SJSA1 (cell line): ENCODE measurements at places on chromosomes 11 and 22. TPM values are rescaled to one million over a fixed set of nuclear protein-coding genes. Genes with fewer than 3 reads are reported as not detected.

DNA sequence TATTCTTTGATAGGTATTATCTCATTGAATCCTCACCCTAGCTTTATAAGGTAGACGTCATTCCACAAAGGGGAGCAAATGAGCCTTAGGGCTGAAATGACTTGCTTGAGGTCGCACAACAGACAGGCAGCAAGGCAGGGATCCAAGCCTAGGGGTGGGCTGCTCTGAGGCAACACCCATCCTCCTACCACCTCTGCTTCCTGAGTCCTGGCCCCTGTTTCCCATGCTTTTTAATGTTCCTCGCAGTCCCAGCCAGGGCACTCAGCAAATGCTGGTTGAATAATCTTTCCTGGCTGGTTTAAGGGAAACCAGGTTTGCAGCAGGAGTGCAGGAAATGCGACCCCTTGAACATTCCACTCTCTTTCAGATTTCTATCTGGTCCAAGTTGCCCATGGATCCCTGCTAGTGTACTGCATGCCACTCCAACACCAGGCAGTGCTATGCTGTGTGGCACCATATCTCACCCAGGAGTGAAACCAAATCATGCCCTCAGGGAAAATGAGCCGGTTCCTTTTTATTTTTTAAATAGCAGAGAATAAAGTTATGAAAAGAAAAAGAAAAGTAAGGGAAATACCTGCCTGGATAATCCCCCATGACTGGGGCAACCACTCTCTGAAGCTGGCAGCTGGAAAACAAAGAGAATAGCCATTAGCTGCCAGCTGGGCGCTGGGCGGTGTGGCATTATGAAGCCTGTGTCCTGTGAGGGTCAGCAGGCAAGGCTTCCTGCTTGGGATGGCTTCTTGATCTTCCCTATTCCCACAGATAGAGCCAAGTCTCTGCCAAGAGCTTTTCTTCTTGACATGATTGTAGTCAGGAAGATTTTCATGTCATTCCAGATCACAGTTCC, 21.8 kb downstream of the MICAL2 start:
- no peak for DNase-seq

Gene PLEKHB1
- total RNA-seq = not detected in 2 replicates

Gene HBE1
- total RNA-seq = not detected in 2 replicates

Gene MMP20
- total RNA-seq = not detected in 2 replicates

DNA sequence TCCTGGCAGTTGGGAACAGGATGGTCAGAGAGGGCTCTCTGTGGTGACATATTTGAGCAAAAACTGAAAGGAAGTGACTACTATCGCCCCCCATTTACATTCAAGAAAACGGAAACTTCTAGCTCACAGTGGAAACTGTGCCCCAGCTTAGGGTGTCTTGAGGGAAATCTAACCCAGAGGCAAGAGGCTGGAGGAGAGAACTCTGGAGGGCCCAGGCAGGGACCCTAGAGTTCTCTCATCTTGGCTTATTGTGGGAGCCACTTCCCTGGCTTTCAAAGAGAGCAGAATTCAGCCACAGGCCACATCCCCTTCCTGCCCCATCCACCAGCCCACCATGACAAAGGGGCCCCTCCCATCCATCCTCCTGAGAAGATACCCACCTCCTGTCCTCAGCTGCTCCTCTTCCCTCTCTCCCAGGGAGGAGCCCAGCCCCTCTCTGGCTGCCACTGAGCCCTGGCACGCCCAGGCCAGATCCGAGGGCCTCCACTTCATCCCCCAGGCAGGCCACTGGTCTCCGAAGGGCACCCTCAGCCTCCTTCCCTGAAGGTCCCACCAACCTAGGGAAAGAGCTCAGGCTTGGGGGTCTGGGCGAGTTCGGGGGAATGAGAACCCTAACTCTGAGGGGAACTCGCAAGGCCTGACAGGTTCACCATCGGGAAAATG, 1.6 kb upstream of the TMPRSS13 start:
- DNase-seq = no peak

Gene CCDC87
- 0.34 TPM in 1 of 2 replicates, not detected in the other for total RNA-seq

DNA sequence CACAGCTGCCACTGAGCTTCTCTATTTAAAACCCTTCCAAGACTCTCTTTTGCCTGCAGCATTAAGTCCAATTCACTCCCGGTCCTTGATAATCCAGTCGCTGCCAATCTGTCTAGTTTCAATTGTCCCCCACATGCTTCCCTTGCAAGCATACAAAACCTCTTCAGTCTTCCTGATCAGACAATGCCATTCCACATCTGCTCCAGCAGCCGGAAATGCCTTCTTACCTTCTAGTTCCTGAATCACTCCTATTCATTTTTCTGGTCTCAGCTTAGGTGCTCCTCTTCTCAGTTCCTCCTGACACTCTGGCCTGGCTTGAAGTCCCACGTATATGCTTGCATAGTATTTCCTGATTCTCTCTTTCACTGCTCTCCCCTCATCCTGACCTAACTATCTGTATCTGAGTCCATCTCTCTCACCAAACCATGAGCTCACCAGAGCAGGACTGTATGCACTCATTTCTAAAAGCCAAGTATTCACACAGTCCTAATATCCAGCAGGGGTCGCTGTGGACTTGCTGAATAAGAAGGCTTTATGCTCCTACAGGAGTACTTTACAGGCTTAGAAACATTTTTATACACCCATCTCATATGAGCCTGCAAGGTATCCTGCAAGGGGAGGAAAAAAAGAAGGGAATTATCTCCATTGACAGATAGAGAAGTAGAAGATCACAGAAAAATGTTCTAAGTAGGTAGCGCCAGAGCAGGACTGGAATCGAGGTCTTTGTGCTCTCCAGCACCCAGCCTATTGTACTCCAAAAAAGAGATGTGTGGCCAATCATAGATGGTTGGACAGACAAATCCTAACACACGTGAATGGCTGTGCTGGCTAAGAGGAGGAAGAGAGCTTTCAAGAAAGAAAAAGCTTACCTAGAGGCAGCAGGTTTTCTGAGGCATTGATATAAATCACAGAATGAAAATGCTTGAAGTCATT, 19.2 kb downstream of the XRRA1 start:
- DNase-seq = peak; percentile 52

DNA sequence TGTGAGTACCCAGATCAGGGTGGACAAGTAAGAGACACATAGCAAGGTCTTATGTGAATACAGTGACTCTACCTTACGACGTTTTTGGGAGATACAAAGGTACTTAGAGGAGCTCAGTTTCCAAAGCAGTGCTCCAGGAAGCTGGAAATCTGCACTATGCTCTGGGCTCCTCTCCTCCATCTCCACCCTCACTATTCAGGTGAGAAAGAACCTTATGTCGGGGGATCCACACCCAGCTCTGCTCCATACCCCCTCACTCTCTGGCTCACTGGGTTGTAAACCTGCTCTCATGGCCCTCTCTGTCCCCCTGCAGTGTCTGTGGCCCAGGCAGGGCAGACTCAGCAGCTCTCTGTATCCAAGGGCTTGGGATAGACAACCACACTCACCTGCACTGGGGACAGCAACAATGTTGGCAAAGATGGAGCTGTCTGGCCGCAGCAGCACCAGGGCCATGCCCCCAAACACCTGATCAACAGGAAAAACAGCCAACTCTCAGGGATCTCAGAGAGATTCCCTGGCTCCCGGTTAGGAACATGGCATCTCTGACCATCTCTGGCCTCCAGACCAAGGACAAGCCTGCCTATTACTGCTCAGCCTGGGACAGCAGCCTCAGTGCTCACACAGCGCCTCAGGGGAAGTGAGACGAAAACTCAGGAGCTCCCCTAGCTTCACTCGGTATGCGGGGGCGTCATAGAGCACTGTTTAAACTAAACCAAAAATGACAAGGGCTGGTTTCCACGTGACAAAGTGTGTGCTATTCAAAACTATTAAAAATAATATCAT, 60.9 kb upstream of the TOP3B start:
- DNase-seq = no peak
